Stimulated activated CD4-positive, alpha-beta T cell treated with anti-CD3 and anti-CD28 coated beads, Interleukin-1b, Interleukin-23, amount 100 ng/mL, for 1 hour (primary cell): ENCODE measurements at places on chromosomes 13 and 19.
A peak's percentile ranks its signal among the peaks of the same experiment; 100 is the strongest.

GRCh38 chr19:47994209-47994802, at the start of gene ELSPBP1:
Gene ELSPBP1, plus strand, starts transcription at chr19:47994632. Its CDS starts 14,036 bp downstream, at chr19:48008668.
- DNase-seq = no peak

- no peak for DNase-seq
These were observed 103.4 kb upstream of the POSTN start for GRCh38 chr13:37701972-37702371.

GRCh38 chr13:33032037-33032625, 15.9 kb downstream of the KL start:
- no peak for DNase-seq

GRCh38 chr13:94232956-94233355, 246.5 kb downstream of the DCT start:
- no peak for DNase-seq

DNA sequence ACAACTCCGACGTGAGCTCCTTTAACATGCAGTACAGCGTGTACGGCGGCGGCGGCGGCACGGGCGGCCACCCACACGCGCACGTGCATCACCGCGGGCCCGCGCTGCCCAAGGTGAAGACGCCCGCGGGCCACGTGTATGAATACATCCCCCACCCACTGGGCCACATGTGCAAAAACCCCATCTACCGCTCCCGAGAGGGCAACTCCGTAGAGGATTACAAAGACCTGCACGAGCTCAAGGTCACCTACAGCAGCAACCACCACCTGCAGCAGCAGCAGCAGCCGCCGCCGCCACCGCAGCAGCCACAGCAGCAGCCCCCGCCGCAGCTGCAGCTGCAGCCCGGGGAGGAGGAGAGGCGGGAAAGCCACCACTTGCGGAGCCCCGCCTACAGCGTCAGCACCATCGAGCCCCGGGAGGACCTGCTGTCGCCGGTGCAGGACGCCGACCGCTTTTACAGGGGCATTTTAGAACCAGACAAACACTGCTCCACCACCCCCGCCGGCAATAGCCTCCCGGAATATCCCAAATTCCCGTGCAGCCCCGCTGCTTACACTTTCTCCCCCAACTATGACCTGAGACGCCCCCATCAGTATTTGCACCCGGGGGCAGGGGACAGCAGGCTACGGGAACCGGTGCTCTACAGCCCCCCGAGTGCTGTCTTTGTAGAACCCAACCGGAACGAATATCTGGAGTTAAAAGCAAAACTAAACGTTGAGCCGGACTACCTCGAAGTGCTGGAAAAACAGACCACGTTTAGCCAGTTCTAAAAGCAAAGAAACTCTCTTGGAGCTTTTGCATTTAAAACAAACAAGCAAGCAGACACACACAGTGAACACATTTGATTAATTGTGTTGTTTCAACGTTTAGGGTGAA, 6.6 kb downstream of the SLITRK5 start:
- no peak for DNase-seq

DNA sequence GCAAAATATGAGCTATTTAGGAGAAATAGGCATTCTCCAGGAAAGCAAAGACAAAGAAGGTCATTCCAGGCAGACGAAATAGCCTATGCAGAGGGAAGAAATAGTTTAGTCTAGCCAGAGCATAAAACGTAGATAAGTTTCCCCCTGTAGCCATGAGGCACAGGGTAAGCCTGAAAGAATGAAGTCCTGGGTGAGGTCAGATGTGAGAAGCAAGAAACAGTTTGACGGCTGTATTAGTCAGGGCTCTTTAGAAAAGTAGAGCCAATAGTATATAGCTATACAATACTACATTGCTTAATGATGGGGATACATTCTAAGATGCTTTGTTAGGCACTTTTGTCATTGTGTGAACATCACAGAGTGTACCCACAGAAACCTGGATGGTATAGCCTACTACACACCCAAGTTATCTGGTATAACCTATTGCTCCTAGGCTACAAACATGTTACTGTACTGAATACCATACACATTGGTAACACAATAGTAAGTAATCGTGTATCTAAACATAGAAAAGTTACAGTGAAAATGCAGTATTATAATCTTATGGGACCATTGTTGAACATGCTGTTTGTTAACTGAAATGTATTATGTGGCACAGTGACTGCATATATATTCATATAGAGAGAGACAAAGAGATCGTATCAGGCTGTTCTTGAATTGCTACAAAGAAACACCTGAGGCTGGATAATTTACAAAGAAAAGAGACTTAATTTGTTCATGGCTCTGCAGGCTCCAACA, 59.3 kb upstream of the WDFY2 start:
- DNase-seq = no peak

DNA sequence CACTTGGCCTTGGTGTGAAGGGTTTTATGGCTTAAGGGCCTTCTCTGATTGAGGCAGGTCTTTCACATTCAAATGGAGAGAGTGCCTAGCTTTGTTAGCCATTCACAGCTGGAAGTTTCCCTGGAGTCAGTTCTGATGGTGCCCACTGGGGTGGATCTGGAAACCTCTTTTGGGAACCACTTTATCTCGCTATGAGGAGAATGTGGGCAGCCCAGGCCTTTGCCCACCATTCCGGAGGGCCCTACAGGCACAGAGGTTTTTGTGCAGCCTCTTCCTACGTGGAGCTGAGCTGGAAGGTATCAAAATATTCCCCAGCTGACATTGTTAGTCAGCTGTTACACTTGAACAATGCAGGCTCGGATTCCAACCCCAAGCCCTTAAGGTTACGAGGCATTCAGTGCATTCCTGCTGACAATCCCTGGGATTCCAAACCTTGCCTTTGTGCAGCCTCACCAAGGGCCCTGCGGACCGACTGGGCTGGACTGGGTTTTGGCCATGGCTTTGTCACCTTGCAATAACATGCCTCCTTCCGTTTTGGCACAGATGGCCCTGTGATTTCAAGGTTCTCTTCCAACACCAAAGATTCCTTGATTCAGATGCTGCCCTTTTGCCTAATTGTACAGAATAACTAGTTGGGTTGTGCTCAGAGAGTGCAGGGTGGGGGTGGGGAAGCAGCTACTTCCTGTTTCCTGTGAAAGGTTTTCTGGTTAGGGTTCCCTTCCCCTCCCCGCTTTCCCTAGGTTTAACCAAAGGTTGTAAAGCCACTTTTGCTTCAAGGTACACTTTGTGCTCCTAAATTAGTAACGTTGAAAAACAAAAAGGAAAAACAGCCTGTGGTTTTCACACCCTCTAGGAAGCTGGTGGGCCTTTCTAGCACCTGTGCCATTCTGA, 27.0 kb downstream of the SAE1 start:
- DNase-seq = no peak

DNA sequence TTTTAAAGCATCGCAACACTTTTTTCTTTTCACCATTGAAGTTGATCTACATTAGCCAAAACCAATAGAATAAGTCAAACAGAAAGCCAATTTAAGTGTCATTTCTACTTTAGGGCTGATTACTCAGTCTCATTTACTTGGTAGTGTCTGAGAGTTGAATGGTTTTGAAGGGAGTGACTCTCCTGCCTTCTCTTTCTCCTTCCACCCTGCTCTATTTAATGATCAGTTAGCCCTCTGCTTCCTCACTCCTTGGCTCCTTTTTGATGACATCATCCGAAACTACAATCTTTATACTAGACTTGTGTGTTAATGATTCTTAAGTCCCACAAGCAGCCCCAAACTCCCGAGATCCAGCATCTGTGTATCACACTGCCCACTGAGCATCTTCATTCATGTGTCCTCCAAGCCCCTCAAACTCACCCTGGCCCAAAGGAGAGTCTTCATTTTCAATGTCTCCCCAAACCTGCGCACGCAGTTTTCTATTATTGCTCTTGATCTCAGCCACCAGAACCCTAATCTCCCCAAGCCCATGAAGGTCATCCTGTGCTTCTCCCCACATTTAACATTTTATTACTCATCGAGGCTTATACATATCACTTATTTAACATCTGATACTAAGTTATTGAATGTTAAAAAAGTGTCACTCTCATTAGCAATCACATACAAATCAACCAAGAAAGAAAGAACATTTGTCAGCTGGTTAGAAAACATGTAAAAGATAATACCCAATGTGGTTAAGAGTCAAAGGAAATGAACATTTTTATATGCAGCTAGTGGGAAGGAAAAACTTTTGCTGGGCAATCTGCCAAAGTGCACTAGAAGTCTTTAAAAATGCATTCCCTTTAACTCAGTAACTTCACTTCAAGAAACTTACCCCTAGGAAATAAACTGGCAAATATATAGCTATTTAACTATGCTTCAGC, 32.2 kb upstream of the ARGLU1 start:
- DNase-seq = no peak

DNA sequence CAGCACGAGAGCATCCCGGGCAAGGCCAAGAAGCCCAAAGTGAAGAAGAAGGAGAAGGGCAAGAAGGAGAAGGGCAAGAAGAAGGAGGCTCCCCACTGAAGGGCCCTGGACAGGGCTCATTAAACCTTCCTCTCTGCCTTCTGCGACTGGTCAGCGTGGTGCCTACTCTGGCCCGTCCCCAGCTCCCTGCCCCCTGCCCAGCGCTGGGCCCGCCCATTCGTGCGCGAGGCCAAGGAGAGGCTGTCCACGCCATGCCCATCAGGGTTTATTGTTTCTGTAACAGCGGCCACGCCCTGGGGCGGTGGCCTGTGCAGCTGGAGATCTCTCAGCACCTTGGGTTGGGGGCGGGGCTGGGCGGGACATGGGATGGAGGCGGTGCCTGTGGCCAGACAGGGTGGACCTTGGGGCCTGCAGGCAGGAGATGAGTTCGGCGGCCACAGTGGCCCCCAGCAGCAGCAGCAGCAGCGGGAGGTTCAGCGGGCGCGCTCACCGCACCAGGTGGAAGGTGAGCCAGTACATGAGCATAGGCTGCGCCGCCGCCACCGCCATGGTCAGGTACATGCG, 897 bp downstream of the C19orf33 start:
- DNase-seq = no peak

DNA sequence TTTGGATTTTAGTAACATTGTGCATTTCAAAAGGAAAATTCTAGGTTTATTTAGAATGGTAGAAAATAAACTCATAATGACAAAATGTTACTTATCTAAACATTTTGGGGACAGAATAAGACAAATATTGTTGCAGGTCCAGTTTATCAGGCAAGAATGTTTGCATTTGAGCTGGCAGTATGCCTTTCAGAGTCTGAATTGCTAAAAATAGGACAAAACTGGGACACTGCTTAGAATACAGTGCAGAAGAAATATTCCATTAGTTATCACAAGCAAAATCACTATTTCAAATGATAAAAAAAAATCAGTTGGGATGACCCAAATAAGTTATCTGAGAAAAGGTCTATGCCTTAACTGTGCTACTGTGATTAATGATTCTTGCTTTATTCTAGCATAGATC, 870.3 kb upstream of the MIR17HG start:
- no peak for DNase-seq

- DNase-seq = no peak
These were observed 36.7 kb upstream of the WDFY2 start for GRCh38 chr13:51547425-51548176.

DNA sequence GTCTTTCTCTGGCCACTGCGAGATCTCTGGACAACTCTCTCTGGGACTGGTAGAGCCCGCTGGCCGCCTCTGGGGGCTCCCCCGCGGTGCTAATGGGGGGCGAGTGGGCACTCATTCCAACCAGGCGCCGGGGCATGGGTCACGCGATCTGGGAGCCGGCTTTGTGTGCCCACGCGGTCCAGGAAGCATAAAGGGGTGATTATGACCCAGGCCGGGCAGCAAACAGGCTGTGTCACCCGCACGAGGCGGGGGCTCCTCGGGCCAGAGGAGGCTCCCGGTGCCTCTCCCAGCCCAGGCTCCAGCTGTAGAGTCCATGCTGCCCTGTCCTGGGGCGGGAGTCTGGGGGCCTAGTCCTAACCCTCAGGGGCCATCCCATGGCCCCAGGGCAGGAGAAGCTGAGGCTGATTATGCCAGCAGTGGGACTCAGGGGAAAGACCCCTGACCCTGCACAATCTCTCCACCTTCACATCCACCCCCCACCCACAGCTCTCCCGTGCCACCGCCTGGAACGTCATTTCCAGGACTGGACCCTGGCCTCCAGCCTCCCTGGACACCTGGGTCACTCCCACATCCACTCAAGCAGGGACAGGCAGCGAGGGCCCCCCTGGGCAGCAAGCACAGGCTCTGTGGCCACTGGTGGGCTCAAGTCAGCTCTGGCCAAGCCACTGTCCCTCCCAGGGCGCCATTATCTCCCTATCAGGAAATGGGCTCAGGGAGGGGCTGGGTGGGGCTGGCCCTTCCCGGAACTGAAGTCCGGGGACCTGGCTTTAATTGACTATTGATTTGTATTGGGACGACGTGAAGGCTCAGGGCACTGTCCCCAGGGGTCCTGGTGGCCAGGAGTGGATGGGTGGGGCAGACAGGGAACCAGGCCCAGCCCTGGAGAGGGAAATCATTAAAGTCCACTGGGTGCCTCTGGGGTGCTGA, 50.0 kb downstream of the PTPRS start:
- DNase-seq = no peak

DNA sequence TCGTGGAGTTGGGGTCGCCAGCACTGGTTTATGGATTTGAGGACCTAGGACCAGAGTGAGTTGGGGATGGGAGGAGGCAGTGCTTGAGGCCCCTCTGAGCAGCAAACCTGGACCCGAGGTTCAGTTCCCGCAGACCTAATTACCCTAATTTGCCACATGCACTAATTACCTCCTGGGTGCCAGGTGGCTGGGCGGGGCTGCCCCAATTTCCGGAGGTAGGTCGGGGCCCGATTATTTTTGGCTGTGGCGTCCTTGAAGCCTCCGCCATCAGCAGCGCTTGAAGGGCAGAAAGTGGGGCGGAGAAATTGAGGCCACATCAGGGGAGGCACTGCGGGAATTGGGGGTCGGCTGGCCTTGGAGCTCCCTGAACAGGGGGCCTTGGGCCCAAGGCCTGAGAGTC, 5.9 kb upstream of the HOMER3 start:
- no peak for DNase-seq

- DNase-seq = peak; percentile 32
These were observed 155.5 kb downstream of the TBC1D4 start for GRCh38 chr13:75326173-75327134.

GRCh38 chr13:70995338-70995737, 871.7 kb downstream of the DACH1 start:
- DNase-seq = no peak

DNA sequence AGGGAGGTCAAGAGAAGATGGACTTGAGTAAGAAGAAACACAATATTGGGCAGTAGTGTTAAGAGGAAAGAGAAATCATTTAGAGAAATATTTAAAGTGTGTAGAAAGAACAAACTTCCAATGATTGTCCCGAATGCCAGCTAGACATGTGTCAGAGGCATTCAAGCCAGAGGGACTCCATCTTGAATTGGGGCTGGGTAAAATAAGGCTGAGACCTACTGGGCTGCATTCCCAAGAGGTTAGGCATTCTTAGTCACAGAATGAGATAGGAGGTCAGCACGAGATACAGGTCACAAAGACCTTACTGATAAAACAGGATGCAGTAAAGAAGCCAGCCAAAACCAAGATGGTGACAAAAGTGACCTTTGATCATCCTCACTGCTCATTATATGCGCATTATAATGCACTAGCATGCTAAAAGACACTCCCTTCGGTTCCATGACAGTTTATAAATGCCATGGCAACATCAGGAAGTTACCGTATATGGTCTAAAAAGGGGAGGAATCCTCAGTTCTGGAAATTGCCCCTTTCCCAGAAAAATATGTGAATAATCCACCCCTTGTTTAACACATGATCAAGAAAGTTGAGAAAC, 127.0 kb upstream of the IPO5 start:
- DNase-seq = no peak

GRCh38 chr19:35013041-35013819, 13.1 kb downstream of the GRAMD1A start:
- peak; percentile 77 for DNase-seq

GRCh38 chr13:41394166-41394565, 63.2 kb upstream of the RGCC start:
- no peak for DNase-seq
